Stimulated activated CD8-positive, alpha-beta memory T cell treated with anti-CD3 and anti-CD28 coated beads, Interleukin-15, amount 100 ng/mL, for 4 hours (primary cell): ENCODE measurements at places on chromosomes 16 and 17.

GRCh38 chr16:70302745-70303144 lies 3.8 kb downstream of the DDX19B start:
- no peak for DNase-seq

DNA sequence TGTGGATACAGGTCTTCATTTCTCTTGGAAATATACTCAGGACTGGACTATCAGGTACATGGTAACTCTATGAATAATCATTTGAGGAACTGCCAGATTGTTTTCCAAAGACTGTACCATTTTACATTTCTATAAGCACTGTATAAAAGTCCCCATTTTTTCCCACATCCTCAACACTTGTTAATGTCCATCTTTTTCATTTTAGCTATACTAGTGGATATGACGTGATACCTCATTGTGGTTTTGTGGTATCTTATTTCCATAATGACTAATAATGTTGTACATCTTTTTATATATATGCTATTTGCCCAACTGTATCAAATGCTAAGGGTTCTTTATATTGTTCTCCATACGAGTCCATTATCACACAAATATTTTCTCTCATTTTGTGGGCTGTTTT lies 22.9 kb downstream of the NUP88 start:
- no peak for DNase-seq

GRCh38 chr17:28475151-28475900 lies 1.9 kb downstream of the SLC13A2 start:
- no peak for DNase-seq

- no peak for DNase-seq
Observed at GRCh38 chr16:3937066-3937875, 56.8 kb upstream of the CREBBP start.

DNA sequence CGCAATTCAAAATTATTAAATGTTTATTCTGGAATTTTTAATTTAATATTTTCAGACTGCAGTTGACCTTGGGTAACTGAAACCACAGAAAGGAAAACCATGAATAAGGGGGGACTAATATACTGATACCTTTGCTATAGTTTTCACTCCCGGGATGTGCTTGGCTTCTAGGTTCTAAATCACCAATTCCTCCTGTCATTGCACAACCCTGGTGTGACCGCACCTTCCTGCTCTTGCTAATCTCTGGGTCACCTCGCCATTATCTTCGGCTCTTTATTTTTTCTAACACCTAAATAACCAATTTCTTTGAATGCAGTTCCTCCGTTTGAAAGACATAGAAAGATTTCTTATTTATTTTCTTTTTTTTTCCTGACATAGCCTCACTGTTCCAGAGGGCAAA lies 634.5 kb upstream of the GOT2 start:
- no peak for DNase-seq

DNA sequence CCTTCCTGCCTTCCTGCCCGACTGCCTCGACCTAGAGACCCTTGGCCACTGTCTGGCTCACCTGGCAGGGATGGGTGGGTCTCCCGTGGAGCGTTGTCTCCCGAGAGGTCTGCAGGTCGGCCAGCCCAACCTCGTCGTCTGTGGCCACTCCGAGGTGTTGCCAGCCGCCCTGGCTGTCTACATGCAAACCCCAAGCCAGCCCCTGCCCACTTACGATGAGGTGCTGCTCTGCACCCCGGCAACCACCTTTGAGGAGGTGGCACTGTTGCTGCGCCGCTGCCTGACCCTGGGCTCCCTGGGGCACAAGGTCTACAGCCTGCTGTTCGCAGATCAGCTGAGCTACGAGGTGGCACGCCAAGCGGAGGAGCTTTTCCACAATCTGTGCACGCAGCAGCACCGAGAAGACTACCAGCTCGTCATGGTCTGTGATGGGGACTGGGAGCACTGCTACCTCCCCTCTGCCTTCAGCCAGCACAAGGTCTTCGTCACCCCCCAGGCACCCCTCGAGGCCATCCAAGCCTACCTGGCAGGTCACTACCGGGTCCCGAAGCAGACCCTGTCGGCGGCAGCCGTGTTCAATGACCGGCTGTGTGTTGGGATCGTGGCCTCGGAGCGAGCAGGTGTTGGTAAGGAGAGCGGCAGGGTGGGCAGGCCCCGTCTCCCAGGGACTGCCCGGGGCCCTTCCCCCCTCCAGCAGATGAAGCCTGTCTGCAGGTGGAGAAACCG lies 75.1 kb upstream of the ENDOV start:
- DNase-seq: no peak

GRCh38 chr17:36034127-36034526 lies 16.4 kb upstream of the CCL23 start:
- no peak for DNase-seq

DNA sequence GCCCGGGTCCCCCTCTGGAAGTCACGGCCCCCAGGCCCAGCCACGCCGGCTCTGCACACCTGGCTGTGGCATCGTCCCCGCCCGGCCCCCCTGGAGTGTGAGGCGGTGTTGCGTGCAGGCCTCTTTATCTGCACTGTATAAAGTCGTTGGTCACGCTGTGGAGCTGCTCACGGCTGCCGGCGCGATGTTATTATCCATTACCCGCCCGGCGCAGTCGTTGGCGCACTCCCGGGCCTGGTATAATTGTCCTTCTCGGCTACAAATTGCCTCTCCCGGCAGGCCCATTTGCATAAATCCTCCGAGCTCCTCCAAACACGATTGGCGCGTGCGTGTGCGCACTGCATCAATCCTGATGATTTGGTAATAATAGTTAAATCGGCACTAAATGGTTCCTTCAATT lies 57.8 kb downstream of the BAHCC1 start:
- no peak for DNase-seq

- DNase-seq: no peak
Observed at GRCh38 chr17:41024697-41025096, 2.3 kb downstream of the KRTAP1-5 start.

DNA sequence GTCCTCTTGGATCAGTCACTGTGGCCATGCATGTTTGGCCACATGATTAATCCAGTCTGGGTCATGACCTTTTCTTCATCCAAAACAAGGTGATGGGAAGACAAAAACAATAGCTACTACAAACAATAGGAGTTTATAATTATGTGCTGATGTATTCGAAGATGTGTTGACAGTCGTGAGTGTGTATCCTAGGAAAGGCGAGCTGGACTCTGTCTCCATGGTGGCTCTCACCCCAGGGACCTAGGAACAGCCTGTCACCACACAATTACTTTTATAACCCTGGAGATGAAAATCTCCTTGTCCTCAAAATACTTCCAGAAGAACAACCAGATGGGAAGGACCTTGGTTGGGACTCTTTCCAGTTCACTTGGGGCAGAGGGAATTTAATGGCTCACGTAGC lies 9.8 kb upstream of the PLK1 start:
- no peak for DNase-seq

DNA sequence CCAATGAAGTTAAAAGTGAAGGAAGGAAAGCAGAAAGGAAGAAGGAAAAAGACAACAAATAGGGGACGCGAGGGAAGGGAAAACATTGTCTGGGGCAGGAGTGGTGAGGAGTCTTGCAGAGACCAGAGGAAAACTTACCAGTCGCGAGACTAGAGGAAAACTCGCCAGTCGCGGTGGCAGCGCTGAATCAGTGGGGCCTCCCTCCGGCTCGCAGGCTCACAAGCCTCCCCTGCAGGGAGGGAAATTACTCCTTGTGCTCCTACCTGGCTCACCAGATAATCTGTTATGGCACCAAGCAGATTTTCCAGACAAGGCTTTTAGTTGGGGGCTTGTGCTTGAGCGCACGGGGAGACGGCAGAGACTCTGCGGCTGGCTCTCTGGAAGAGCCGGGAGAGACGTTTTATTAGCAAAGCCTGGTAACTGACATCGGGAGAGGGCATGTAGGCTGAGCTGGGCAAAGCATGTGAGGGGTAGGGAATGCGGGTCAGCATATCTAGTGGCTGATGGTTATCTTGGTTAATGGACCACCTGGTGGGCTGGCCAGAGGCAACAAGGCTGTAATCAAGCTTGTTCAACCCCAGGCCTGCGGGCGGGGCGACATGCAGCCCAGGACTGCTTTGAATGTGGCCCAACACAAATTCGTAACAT lies 37.1 kb downstream of the LCMT1 start:
- no peak for DNase-seq

DNA sequence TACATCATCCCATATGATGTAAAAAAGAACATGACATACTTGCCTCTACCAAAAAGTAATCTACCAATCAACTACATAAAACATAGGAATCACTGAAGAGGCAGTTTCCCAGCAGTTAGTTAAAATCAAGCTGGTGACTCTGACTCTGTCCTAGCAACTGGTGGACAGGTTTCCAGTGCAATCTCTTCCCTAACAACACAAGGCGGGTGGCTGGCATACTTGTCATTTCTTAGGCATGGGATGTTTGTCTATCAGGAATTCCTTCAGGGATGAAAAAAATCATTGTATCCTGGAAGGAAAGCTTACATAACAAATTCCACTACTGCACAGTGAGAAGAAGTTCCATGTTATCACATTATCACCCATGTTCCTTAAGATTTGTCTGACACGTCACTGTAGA lies 50.9 kb downstream of the HELZ start:
- DNase-seq: no peak

DNA sequence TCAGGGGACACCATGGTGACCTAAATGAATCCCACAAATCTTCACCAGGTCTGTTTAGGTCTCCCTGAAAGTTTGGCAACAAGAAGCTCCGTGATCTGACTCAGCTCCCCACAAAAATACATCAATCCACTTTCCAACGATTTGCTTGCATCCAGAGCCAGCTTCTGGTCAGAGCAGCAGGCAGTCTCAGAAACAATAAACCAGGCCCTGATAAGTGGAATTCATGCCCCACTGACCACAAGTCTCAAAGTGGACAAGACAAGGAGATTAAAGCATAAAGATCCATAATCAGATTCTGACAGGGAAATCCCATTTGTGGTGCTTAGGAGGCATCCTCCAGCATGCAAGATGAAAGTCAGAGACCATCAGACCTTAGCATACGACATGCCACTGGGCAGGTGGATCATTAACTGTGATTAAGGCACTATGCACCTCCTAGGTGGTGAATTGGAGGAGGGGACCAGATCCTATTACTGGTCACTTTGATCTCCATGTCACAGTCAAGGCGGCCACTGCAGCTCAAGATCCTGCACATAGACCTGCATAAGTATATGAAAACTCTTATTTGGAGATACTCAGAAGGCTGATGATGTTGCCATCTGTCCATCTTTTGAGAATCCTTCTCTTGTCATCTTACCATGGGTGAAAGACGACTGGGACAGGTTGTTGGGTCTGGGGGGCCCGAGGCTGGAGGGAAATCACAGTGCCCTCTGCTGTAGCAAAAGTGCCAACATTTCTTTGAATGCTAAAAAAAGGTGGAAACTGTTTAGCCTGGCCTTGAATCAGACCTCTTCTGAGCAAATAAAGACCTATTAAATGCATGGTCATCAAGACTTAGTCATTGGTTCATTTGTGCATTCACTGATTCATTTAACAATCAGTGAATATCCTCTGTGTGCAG lies 309.2 kb upstream of the CCL2 start:
- DNase-seq: no peak

DNA sequence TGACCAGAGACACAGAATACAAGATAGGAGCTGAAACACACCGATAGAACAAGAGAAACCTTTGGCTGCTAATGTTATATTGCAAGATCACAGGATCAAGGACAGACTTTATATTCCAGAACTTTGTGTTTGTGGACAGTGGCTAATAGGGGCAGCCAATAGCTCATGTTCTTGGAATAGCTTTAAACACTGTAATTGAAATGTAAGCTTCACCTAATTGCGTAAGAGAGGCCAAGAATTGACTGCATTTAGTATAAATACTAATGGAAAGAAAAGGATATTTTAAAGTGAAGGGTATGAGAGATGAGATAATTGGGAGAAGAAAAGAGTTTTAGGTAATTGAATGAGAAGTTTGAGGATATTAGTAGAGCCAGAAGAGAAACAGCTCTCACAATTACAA lies 758.8 kb downstream of the CDH11 start:
- DNase-seq: no peak

- no peak for DNase-seq
Observed at GRCh38 chr16:82456683-82457082, 170.1 kb upstream of the CDH13 start.

DNA sequence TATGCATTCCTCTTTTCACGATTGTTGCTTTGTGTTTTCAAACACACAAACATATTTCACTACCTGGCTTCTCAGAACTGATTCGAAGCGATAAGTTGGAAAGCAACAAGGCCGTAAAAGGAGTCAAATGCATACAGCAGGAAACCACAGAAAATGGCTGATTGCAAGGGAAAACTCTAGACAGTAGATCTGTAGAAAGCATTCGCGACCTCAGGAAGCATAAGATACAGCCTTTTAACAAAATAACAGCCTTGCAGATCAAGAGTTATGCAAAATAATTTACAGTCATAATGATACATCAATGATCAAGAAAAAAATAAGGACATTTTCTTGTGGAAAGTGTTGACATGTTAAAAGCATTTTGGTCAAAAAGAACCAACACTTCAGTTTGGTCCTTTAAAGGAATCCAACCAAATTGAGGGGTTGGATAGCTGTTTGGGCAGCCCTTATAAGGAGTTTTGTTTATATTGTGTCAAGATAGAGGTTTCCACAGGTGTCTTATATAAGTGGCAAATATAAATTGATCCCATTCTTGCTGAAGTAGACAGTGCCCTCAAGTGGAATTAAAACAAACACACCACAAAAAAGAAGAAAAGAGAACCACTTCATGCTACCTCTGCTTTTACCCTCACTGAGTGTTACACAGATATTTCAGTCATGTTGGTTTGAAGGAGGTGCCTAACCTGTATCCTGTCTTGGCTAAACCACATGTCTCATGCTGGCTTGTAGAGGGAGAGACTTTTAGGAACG lies 5.5 kb downstream of the CYLD start:
- DNase-seq: no peak

- no peak for DNase-seq
Observed at GRCh38 chr17:29880031-29880430, 50.0 kb downstream of the SSH2 start.

- no peak for DNase-seq
Observed at GRCh38 chr17:4235372-4236279, 28.2 kb downstream of the ANKFY1 start.

DNA sequence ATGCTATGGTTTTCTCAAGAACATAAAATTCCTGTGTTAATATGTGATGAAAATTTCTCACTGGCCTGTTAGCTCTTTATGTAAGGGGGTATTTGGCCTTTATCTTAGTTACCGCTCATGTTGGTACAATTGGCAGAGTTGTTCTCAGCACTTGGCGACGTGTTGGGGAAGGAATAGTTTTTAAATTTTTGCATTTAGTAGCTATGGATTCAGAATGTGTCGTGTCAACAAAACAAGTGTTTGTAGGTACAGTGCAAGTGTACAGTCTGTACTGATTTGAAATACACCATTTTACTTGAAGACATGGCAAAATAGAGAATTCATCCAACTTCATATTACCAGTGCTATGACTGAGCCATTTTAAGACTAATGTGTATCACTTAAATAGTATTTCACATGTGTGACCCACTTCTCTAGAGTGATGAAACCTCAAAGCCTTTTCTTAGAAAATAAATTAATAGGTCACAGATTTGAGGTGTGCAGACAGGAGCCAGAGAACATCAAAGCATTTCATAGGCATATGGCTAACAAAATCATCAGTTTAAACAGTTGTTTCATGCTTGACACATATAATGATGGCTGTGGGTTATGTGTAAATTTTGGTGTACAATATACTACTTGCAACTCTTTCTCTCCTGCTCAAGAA lies 150.8 kb downstream of the PHKB start:
- DNase-seq: no peak
